Caki2 (cell line): ENCODE measurements at places on chromosomes 5 and 9.

DNA sequence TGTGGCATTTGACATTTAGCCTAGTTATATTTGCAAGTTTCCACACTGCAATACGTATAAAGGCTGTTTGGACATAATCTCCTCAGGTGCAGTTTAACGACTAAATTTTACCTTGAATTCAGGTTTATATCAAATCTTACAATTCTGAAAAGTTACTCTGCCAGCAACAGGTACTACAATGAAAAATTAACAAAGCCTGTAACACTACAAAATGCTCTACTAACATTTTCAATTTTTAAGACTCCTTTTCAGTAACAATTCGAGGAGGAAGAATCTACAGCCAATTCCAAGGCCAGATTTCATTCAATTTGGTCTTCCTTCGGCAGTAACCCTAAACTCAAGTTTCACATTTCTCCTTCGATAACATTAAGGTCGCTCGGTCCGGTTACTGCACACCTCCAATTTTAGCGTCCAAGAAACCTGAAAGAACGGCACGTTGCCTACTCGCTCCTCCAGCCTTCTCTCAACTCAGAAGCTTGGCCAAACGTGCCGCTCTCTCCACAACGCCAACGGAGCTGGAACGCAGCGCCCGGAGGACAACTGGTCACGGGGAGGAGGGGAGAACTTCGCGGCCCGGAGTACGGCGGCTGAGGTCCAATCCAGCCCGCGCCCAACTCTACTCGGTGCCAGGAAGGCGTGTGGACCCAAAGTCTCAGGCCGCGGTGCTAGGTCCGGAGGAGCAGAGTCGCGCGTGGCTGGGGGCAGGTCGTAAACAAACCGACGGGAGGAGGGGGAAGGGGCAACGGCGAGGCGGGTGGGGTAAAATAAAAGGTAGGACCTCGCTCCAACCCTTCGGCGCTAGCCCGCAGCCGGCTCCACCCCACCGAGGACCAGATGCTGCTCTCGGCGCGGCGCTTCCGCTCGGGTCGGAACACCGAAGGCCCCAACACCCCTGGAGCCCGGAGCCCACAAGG is 681 bp downstream of the FNIP1 start:
- peak; percentile 33 for DNase-seq

DNA sequence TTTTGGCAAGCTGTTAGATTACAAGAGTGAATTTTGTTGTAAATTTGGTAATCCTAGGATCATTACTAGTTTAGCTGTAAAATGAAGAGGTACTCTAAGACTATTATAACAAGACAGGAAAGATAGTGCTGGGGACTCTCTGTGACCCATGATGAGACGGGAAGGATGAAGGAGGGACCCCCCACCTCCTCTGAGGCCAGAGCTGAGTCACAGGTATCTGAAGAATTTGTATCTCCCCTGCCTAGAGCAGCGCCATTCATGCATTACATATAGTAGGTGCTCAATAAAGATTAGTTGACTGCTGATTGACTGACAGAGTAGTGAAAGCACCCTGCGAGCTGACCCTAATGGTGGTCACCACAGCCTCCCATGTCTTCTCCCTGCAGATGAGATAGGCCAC is 202.8 kb downstream of the SNX18 start:
- DNase-seq = no peak

GRCh38 chr9:27589462-27589861 is 16.2 kb upstream of the C9orf72 start:
- no peak for DNase-seq

- no peak for DNase-seq
Observed at GRCh38 chr9:98363644-98364043, 108.2 kb upstream of the TBC1D2 start.

DNA sequence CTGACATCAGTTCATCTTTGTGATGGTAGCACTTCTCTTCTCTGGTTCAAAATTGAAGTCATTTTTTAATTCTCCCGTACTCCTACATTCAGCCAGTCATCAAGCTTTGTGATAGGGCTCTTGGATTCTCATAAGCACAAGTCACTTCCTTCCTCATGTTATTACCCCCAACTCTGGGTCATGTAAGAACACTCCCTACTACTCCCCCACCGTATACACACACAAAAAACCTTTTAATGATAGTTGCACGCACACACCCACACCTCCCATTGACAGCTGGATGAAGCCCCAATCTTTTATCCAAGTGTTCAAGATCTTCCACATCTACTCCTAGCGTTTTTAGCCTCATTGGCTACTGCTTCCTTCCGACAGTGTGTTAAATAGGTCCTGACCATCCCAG is 16.8 kb downstream of the KDM3B start:
- DNase-seq = no peak

- DNase-seq = peak; percentile 80
Observed at GRCh38 chr9:136900988-136901515, 14.7 kb downstream of the TRAF2 start.

DNA sequence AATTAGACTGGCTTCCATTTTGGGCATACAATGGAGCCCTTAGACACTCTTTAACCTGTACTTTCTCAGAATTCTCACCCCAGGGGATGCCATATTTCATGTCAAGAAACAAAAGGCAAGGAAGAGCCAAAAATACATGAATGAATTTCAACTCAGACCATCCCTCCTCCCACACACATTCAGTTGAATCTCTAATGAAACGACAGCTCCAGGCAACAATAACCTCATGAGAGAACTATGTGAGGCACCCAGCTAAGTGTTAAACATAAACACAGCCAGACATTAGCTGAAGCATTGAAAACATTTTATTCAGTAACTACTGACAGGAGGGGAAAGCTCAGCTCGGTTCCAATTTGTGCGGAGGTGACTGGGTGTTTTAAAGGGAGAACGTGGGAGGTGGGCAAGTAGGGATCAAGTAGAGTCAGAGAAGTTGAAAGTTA is 1359.1 kb upstream of the CDH9 start:
- peak; percentile 92 for DNase-seq

GRCh38 chr5:159916841-159917761 is 819 bp downstream of the ADRA1B start:
- DNase-seq = peak; percentile 77

DNA sequence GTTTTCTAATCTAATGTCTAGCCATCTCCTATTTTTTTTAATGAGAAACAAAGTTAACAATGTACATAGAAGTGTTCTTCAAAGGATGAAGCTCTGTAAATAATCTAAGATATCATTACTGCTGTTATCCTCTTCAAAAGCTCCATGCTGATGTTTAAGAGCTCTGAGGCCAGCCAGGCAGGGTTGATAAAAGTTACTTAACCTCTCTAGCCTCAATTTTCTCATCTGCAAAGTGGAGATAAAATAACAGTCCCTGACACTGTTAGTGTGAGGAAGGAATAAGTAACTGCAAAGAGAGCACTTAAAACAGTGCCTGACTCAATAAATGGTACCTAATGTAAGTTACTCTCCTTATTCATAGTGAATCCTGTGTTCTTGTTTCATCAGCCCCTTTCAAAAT is 60.1 kb downstream of the LHFPL2 start:
- no peak for DNase-seq

GRCh38 chr9:89781838-89782540 is 177.2 kb downstream of the GADD45G start:
- DNase-seq = no peak

GRCh38 chr5:131068893-131069643 is 96.0 kb downstream of the HINT1 start:
- DNase-seq = no peak

DNA sequence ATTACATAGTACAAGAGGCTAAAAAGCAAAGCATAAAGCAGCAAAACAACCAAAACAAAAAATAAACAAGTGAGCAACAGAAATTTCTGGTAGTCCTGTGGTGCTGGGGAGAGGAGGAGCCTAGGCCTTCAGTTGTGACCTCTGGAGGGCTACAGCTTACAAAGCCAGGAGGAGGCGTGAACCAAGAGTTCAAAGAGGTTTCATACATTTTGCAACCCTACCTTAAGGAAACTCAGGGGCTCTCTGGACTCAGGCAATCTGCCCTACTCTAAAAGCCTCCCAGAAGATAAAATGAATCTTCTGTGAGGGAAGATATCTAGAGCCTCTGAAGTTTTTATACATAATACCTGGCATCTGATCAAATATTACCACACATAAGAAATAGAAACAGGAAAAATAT is 187.4 kb downstream of the AGTPBP1 start:
- DNase-seq = no peak

DNA sequence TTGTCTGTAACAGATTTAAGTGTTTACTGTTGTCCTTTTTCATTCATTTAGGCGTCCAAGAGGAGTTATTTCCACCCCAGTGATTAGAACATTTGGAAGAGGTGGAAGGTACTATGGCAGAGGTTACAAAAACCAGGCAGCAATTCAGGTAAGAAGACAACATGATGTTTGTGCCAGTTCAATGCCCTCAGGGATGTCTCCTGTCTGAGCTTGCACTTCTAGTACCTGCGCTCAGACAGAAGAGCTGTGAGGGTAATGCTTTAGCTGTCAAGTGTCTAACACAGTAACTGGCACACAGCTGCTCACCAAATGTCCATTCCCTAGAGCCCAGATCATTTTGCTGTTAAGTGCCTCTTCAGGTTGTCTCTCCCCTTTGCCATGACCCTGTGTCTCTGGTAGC is 14.2 kb upstream of the PHF2 start:
- no peak for DNase-seq

DNA sequence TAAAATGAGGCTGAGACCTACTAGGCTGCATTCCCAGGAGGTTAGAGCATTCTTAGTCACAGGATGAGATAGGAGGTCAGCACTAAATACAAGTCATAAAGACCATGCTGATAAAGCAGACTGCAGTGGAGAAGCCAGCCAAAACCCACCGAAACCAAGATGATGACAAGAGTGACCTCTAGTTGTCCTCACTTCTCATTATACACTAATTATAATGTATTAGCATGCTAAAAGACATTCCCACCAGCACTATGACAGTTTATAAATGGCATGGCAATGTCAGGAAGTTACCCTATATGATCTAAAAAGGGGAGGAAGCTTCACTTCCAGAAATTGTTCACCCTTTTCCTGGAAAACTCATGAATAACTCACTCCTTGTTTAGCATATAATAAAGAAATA is 88.6 kb downstream of the PLPPR1 start:
- DNase-seq = no peak

- no peak for DNase-seq
Observed at GRCh38 chr5:178273665-178274541, 41.3 kb upstream of the PHYKPL start.

DNA sequence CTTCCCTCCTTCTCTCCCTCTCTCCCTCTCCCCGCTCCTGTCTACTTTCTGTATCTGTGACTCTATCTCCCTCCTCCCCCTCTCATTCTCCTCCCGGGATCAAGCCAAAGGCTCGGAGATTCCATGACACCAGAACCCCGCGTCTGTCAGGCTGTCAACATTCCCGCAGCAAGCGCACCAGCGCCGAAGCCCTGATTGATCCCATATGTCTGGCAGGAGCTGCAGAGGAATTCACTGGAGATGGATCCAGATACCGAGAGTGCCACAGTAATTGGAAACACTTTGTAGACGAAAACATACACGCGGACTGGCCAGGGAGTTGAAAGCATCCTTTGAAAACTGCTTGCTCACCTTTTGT is 300 bp upstream of the SVEP1 start:
- DNase-seq = no peak

DNA sequence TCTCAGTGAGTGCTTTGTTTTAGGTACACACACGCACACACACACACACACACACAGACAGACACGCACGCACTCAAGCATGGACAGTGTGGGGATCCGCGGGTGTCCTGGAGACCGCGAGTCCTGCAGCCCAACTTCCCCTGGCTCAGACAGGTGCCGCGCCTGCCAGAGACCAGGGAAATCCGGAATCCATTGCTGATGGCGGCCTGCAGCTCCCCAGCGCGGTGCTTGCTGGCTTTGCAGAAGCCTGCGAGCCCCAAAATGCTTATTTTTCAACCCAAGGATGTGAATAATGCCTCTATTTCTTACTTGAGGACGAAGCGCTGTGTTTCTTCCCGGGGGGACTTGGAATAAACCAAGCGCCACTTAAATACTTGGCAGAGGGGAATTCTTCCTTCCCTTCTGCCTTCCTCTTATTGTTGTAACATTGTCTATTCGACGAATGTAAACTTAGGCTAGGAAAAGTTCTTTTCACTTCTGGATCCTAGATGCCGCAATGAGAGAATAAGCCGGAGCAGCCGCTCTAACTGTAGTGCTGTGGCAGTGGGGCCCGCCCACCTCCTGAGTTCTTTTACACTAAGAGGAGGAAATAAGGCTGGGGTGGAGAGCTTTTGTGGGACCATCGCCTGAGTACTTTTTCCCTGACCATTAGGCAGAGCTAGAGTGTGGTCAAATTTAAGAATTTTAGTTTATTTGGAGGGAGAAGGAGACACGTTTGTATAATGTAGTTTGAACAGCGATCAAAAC is 802 bp downstream of the ITGA2 start:
- DNase-seq = peak; percentile 54

GRCh38 chr9:108105885-108106284 is 616.3 kb upstream of the KLF4 start:
- DNase-seq = no peak

DNA sequence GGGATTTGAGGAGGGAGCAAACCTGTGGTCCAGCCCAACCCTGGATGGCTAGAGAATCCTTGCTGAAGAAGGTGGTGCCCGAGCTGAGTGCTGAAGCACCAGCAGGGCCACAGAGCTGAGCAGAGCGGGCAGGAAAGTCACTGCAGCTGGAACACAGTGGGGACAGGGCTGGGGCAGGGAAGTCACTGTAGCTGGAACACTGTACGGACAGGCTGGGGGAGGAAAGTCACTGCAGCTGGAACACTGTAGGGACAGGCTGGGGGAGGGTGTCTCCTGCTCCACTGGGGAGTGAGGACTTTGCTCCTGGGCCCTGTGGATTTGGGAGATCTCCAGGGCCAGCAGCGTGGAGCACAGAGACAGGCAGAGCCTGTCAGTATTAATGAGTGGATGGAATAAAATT is 9.0 kb upstream of the SUSD3 start:
- no peak for DNase-seq

- no peak for DNase-seq
Observed at GRCh38 chr9:129889941-129890717, 54.9 kb downstream of the USP20 start.

GRCh38 chr5:150561571-150562275 is 53.8 kb downstream of the NDST1 start:
- no peak for DNase-seq

GRCh38 chr5:94893412-94894135 is 275.1 kb downstream of the SLF1 start:
- no peak for DNase-seq

- no peak for DNase-seq
Observed at GRCh38 chr5:56910210-56910965, 992 bp downstream of the SETD9 start.

GRCh38 chr9:36847781-36848673 is 186.0 kb downstream of the PAX5 start:
- peak; percentile 2 for DNase-seq

DNA sequence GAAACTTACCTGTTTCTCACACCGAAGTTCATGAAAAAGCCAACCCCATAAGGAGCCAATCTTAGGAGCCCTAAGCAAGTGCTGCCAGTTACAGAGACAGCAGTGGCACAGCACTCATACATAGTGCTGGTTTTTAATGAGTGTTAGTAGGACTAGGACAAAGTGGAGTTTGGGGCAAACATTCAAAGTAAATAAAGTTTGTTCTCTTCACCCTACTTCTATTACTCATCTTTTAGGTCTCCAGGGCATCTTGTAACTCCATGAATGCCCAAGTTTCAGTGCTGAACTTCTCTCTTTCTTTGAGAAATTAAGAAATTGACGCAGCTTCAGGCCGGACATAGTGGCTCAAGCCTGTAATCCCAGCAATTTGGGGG is 584.7 kb downstream of the EBF1 start:
- DNase-seq = no peak

GRCh38 chr5:150659360-150660107 is 1.5 kb upstream of the MYOZ3 start:
- no peak for DNase-seq
